ENCODE measurements at places on chromosomes 13 and 19. TPM values are rescaled to one million over a fixed set of nuclear protein-coding genes. Genes with fewer than 3 reads are reported as not detected.

Gene SPTBN4
- total RNA-seq: 2.1 TPM

Gene PSG6
- not detected for total RNA-seq

Gene ZSCAN22
- total RNA-seq: 4.2 TPM

Gene PDE4C
- 0.17 TPM for total RNA-seq

Gene UHRF1
- total RNA-seq: 0.33 TPM

Gene RRAS
- 205 TPM for total RNA-seq

Gene PODNL1
- total RNA-seq: 0.69 TPM

Gene AXL
- 210 TPM for total RNA-seq
